Osteocyte (in vitro differentiated cells): ENCODE measurements at places on chromosomes 3 and 15. TPM values are rescaled to one million over a fixed set of nuclear protein-coding genes. Genes with fewer than 3 reads are reported as not detected.
A peak's percentile ranks its signal among the peaks of the same experiment; 100 is the strongest.

GRCh38 chr3:38562467-38562925 lies 66.4 kb downstream of the EXOG start:
- DNase-seq, result no peak
- H3K27me3 ChIP-seq, result no peaks in the 10 kb centered on the region
- H3K27ac ChIP-seq, result no peak overlapping the region
- no peaks in the 10 kb centered on the region for H3K36me3 ChIP-seq

GRCh38 chr15:62482785-62483429 lies 317.8 kb upstream of the C2CD4B start:
- no peak overlapping the region for H3K4me3 ChIP-seq
- no peak for DNase-seq
- no peak overlapping the region for H3K27ac ChIP-seq
- H3K36me3 ChIP-seq, result no peaks in the 10 kb centered on the region

- H3K36me3 ChIP-seq, result no peaks in the 10 kb centered on the region
- no peak for DNase-seq
- H3K27ac ChIP-seq, result no peak overlapping the region
- H3K4me3 ChIP-seq, result no peak overlapping the region
Measured at GRCh38 chr3:78979028-78979427, 788.8 kb downstream of the ROBO1 start.

- no peaks in the 10 kb centered on the region for H3K4me1 ChIP-seq
- H3K4me3 ChIP-seq, result no peak overlapping the region
- H3K27ac ChIP-seq, result no peak overlapping the region
Measured at GRCh38 chr3:176581589-176581988, 615.7 kb downstream of the TBL1XR1 start.

GRCh38 chr3:14234251-14235002 lies 55.8 kb downstream of the LSM3 start:
- no peaks in the 10 kb centered on the region for H3K27me3 ChIP-seq
- H3K4me3 ChIP-seq, result no peak overlapping the region
- peaks cover 5% of the 10 kb centered on the region for H3K36me3 ChIP-seq
- peak; percentile 51 for DNase-seq
- H3K27ac ChIP-seq, result no peak overlapping the region

DNA sequence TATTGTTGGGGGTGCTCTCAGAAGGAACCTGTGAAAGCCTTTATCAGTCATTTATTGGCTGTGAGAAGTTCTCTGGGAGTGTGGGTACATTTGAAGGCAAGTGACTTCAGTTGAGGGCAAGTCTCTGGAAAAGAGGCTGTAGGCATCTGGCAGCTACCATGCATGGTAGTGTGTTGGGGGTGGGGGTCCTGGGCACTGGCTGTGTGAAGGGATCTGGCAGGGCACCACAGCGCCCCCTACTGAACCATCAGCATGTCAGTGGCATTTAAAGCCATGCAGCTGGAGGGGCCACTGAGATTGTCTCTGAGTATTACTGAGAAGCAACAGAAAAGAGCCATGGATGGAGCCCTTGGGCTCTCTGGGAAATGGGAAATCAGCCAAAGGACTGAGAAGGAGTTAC lies 30.6 kb downstream of the CRTAP start:
- H3K27ac ChIP-seq, result no peak overlapping the region
- no peaks in the 10 kb centered on the region for H3K27me3 ChIP-seq
- peak; percentile 62 for DNase-seq
- peaks cover 33% of the 10 kb centered on the region for H3K36me3 ChIP-seq

- no peaks in the 10 kb centered on the region for H3K4me1 ChIP-seq
- DNase-seq, result no peak
- H3K27me3 ChIP-seq, result peaks cover 29% of the 10 kb centered on the region
- H3K27ac ChIP-seq, result no peak overlapping the region
Measured at GRCh38 chr3:88219138-88219792, 69.5 kb downstream of the C3orf38 start.

DNA sequence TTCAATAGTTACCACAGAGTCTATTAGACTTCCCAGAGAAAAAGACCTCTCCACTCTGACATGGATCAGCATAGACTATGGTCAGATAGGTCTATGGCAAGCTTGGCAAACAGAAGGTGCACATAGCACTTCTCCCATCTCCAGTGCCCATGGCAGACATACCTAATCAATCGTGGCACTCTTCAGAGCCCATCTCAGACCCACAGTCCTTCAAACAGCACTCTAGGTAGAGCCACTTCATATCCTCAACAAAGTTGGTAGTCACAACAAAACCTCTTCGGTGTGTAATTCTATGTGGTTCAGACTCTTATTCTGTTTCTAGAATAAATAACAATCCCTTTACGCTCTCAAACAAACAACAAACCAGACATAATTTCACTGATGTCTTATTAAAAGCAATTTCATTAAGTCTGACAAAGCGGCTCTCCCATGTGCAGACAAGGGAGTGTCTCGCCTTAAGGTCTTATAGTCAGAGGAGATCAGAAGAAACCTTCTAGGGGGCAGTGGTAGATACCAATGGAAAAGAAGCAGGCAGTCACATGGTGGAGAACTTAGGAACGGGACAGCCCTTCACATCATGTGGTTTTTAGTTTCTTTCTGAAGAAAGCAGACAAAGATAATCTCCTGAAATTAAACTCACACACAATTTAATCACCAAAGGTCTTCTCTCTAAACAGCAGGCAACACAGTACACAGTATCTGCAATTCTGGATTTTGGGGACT lies 483.4 kb downstream of the FOXP1 start:
- no peak for DNase-seq
- peaks cover 55% of the 10 kb centered on the region for H3K4me1 ChIP-seq
- H3K27ac ChIP-seq, result peak overlapping the region; percentile 95
- H3K36me3 ChIP-seq, result peaks cover 13% of the 10 kb centered on the region
- H3K4me3 ChIP-seq, result peak overlapping the region; percentile 10
- no peaks in the 10 kb centered on the region for H3K27me3 ChIP-seq

DNA sequence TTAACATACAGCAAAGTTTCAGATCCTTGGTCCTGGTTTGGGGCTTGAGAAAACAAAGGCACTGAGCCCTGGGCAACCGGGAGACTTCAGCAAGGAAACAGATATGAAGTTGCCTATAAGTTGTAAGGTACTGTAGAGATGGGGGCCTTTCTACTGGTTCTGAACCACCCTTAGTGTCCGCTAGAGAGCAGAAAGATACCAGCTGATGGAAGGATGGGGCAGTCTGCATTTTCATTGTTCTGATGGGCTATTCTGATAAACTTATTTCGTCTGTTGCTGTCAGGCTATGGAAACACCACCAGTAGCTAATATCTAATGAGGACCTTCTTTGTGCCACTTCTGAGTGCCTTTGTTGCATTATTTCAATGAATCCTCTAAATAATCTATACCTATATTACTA lies 38.7 kb downstream of the FGD5 start:
- peaks cover 29% of the 10 kb centered on the region for H3K27me3 ChIP-seq
- H3K4me1 ChIP-seq, result no peaks in the 10 kb centered on the region
- H3K36me3 ChIP-seq, result no peaks in the 10 kb centered on the region
- H3K4me3 ChIP-seq, result no peak overlapping the region
- no peak overlapping the region for H3K27ac ChIP-seq
- no peak for DNase-seq

GRCh38 chr15:56031836-56032235 lies 38.4 kb upstream of the NEDD4 start:
- no peaks in the 10 kb centered on the region for H3K36me3 ChIP-seq
- no peak overlapping the region for H3K4me3 ChIP-seq
- DNase-seq, result no peak
- H3K27ac ChIP-seq, result no peak overlapping the region
- no peaks in the 10 kb centered on the region for H3K27me3 ChIP-seq

The XCR1 gene
- not detected in 2 replicates for total RNA-seq

The SNTN gene
- not detected in 2 replicates for total RNA-seq

The TMEM43 gene
- total RNA-seq, result 73.3 and 76.5 TPM in 2 replicates
